Psoas muscle (tissue), 8 donors: ENCODE measurements at places on chromosomes 7 and 10. TPM values are rescaled to one million over a fixed set of nuclear protein-coding genes. Genes with fewer than 3 reads are reported as not detected.

DNA sequence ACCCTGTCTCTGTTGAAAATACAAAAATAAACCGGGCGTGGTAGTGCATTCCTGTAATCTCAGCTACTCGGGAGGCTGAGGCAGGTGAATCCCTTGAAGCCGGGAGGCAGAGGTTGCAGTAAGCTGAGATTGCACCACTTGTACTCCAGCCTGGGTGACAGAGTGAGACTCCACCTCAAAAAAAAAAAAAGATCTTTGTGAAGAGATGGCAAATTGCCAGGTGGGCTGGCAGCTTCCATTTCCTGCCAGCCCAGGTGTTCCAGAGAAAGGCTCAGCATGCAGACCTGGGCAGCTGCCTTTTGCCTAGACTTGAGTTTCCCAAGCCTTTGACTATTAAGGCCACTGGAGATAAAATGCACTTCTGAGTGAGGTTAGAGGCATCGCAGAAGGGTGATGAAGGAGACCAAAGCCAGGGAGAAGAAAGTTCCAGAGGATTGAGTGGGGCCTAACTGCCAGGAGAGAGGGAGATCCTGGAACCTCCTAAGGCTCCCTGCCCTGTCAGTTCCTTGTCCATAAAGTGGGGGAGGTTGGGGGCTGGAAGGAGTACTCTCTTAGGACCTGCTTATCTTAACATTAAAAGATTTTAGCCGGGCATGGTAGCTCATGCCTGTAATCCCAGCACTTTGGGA is 10.0 kb upstream of the DDIT4 start:
- DNase-seq, result no peak
- no peaks in the 10 kb centered on the region for H3K27me3 ChIP-seq

The SPAM1 gene
- not detected for total RNA-seq

The GPRIN2 gene
- total RNA-seq, result not detected

DNA sequence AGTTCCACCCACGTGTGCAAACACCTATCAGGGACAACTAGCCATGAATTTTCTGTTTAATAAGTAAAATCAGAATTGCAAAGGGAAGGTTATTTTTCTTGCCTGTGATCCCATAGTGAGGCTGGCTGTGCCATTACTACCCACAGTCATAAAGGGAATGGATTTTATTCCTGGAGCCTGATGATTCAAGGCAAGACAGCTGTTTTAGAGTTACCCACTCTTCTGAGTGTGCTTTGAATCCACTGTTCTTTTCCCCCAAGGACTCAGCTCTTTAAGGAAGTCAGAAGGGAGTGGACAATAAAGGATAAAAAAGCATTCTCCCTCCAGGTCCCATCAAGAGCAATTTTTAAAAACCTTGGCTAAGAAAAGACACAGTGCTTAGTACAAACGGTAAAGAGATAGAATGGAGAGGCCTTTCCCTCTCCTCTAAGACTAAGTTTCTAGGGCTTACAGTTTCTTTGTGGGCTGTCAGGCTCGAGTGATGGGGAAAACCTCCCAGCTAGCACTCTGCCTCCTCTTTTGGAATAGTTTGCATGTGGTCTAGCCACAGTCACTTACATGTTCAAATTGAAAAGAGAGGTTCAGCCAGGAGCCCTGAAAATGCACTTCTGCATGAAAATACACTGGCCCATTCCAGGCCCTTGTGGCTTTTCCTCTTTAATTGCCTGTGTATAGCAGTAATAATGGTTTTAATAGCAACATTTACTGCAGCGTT is 5.1 kb upstream of the LRRC4 start:
- no peaks in the 10 kb centered on the region for H3K27me3 ChIP-seq
- H3K4me3 ChIP-seq, result no peak overlapping the region
- no peaks in the 10 kb centered on the region for H3K36me3 ChIP-seq

The C10orf62 gene
- 1.0 TPM for total RNA-seq

DNA sequence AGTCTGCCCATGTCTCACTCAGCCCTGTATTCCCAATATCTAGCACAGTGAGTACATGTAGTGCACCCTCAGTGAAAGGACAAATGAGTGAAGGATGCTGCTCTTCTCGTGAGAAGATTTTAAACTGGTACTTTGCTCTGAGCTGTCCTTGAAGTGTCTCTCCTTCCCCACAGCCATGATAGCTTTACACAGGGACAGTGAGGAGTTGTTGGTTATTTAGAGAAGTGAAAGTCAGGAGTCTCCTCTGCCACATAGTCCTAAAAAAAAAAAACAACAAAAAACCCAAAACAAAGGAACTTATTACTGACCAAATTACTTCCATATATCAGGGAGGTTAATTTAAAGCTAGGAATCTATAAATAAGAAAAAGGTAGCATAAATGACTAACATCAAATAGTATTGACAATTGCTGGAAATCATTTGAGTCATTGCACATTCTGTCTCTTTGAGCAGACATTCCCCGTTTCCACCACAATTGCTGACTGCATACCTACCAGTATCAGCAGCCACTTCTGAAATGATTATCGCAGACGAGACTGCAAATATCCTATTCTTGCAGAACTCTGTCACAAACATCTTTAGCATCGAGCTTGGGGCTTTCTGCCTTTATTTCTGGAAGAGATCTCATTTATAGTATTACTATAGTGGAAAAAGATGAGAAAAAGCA is 202.1 kb downstream of the PTEN start:
- H3K36me3 ChIP-seq, result no peaks in the 10 kb centered on the region
- H3K4me3 ChIP-seq, result no peak overlapping the region
- H3K27ac ChIP-seq, result no peak overlapping the region
- no peak for DNase-seq
- H3K27me3 ChIP-seq, result no peaks in the 10 kb centered on the region
- H3K4me1 ChIP-seq, result no peaks in the 10 kb centered on the region

The CPVL gene
- total RNA-seq, result 6.1 TPM

The PNLIPRP3 gene
- not detected for total RNA-seq

DNA sequence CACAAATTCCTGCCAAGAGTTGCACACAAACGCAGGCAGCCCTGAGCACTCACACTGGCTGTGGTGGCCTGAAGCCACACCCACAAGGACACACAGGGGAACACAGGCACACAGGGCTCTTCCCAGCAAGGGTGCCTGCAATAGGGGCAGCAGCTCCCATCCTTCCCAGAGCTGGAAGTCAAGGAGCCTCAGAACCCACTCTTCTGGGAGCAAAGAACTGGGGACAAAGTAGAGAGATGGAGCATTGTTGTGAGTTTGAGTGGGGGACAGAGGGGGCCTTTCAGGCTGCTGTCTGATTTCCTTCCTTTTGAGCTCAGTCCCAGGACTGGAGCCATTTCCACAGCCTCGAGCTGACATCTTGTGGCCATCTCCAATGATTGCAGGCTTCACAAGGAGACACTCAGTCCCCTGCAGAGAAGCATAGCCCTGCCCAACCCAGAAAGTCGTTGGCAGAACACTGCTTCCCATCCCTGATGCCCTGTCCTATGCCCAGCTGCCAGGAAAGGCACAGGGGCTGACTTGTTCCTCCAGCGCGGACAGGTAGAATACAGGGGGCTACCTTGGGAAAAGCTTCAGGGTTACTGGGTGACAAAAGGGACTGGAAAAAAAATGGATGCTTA is 34.4 kb upstream of the SLF2 start:
- no peak for DNase-seq
- no peak overlapping the region for H3K27ac ChIP-seq
- H3K27me3 ChIP-seq, result no peaks in the 10 kb centered on the region

DNA sequence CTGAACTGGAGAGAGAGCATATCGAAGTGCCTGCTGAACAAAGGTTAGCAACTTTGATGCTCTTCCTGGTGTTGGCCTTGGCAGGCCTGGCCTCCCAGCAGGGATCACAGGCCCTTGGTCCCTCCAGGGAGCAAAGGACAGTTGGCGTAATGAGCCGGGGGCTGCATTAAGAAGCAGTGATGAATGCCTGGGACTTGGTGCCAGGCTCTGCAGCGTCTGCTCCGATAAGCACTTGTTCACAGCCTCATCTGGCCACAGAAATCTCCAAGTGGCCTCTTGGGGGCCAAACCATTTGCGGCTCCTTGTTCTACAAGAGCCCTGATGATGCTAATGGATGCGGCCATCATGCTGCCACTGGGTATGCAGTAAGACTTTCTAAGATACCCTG is 31.8 kb downstream of the CRHR2 start:
- DNase-seq, result no peak
- H3K36me3 ChIP-seq, result no peaks in the 10 kb centered on the region
- H3K27ac ChIP-seq, result no peak overlapping the region
- H3K27me3 ChIP-seq, result no peaks in the 10 kb centered on the region
- H3K4me1 ChIP-seq, result no peaks in the 10 kb centered on the region

The ARHGAP21 gene
- total RNA-seq, result 37.6 TPM
